ENCODE measurements at places on chromosomes 1 and 21.

DNA sequence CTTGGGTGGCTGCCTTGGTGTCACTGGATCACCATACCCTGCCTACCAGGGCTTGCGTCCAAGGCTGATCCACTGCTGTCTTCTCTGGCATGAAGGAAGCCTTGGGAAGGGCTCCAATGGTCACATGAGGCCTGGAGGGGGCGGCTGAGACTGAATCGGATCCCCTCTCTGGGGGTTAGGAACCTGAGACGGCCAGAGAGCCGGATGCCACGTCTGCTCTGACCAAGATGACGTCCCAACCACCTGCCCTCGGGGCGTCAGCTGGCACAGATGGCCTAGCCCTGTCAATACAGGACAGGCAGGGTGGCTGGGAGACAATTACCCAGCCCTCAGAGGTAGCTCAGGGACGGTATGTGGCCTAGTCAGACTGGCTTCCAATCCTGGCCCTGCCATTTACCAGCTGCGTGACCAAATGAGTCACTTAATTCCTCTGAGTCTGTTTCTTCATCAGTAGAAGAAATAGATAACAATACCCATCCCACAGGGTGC lies 5.4 kb downstream of the TRIM62 start:
- no peak for DNase-seq

DNA sequence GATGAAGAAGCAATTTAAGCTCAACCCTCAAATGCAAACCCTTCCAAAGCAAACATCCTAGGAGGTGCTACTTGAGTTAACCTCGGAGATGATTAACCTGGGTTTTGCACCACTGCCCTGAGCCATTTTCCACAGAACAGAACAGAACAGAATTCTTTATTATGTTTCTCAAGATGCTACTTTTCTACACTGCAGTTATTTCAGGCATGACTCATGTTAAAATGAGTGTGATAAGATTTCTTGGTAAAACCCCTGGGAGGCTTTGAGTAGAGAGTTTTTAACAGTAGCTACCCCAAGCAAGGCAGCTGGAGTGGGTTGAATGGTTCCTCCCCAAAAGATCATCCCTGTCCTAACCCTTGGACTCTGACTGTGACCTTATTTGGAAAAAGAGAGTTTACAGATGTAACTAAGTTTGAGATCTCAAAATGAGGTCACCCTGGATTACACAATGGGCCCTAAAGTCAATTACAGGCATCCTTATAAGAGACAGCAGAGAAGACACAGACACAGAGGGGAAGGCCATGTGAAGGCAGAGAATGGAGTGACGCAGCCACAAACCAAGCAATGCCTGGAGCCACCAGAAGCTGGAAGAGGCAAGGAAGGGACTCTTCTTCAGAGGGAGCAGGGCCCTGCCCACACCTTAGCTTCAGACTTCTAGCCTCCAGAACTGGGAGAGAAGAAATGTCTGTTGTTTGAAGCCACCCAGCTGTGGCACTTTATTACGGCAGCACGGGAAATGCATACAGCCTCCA lies 153.4 kb downstream of the ETS2 start:
- DNase-seq = no peak

DNA sequence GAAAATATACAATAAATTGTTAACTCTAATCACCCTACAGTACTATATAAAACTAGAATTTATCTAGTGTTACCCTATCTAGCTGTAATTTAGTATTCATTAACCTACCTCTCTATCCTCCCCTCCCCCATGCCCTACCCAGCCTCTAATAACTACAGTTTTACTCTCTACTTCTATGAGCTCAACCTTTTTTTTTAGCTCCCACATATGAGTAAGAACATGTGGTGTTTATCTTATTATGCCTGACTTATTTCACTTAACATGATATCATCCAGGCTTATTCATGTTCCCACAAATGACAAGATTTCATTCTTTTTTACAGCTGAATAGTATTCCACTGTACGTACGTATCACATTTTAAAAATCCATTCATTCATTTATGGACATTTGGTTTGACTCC lies 46.0 kb upstream of the WARS2 start:
- no peak for DNase-seq

- no peak for DNase-seq
Measured at GRCh38 chr1:236875975-236876374, 80.9 kb downstream of the MTR start.

GRCh38 chr21:43328958-43329691 lies 97.8 kb downstream of the SIK1 start:
- no peak for DNase-seq

DNA sequence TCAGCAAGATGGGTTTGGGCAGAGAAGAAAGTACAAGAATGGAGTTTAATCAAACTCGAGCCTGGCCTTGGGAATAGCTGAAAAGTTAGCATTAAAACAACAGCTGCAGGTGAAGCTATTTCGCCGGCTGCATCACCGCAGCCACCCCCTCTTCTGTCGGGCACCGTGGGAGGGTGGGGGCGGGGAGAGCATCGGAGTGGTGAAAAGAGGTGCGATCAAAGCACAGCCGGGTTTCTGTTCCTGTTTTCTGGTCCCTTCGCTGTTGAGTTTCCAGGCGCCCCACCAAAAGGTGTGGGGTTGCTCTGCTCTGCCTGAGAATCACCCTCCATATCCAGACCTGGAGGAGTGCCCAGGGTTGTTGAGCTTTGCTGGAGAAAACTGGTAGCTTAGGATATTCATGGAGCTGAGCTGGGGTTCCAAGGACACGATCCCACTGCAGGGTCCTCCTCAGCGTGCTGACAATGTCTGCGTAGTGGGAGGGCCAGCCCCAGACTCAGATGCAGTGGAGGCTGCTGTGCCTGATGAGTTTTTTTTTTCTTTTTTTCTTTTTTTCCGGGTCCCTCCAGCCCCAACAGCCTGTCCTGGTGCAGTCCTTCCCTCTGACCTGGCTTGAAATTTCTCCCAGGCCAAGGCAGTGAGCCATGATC lies 127.5 kb upstream of the C1orf174 start:
- no peak for DNase-seq

DNA sequence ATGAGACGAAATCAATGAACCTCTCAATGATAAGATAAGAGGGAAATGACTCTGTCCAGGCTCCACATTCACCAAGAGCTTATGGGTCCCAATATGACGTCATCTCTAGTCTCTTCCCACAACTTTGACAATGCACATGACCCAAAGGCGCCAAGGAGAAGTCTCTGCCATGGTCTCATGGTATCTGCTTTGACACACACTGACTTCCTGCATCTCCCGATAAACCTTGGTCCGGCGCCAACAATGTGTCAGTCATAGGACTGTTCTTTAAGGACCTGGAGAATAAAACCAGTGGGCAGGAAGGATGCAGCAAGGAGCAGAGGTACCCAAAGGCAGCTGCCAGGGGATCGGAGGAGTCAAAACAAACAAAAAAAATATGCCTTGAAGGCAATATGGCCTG lies 46.9 kb upstream of the TMEM51 start:
- no peak for DNase-seq

GRCh38 chr1:157045250-157046218 lies at the start of gene ARHGEF11:
Gene ARHGEF11, minus strand, starts transcription at chr1:157045742. Its CDS starts 1,412 bp downstream, at chr1:157044330.
- no peak for DNase-seq

- no peak for DNase-seq
Measured at GRCh38 chr21:28781602-28782276, 210.9 kb downstream of the LTN1 start.

- no peak for DNase-seq
Measured at GRCh38 chr1:110673197-110673701, 1.5 kb downstream of the KCNA3 start.

- DNase-seq = no peak
Measured at GRCh38 chr1:109270623-109271317, 12.2 kb downstream of the PSRC1 start.

GRCh38 chr1:1013922-1014648 lies 788 bp downstream of the ISG15 start:
- no peak for DNase-seq

DNA sequence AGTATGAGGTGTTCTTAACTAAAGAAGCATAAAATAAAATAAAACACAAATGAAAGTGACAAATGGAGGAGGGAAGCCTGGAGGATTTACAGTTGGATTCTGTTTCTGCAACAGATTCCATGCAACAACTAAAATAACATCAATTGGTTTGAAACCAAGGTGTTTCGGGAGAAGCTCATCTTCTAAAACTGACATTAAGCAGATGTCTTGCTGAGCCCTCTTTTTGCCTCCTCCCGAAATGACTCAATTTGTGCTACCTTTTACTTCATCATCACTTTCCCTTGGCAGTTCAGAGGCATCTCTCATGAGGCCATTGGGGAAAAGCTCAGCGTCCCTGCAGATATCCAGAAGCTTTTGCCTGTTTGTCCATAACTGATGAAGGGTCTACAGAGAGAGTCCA lies 121.6 kb upstream of the ADAR start:
- no peak for DNase-seq

DNA sequence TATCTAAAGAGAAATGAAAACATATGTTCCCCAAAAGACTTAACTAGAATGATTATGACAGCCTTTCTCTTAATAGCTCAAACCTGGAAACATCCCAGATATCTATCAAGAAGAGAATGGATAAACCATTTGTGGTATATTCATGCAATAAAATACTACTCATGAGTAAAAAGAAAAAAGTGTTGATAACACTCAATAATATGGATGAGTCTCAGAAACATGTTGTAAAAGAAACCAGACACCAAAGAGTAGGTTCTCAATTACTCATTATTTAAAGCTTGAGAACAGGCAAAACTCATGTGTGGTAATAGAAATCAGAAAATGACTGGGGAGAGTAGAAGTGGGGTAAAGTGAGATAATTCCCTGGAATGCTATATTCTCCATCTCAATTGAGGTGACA lies 154.1 kb downstream of the PHTF1 start:
- DNase-seq = no peak

DNA sequence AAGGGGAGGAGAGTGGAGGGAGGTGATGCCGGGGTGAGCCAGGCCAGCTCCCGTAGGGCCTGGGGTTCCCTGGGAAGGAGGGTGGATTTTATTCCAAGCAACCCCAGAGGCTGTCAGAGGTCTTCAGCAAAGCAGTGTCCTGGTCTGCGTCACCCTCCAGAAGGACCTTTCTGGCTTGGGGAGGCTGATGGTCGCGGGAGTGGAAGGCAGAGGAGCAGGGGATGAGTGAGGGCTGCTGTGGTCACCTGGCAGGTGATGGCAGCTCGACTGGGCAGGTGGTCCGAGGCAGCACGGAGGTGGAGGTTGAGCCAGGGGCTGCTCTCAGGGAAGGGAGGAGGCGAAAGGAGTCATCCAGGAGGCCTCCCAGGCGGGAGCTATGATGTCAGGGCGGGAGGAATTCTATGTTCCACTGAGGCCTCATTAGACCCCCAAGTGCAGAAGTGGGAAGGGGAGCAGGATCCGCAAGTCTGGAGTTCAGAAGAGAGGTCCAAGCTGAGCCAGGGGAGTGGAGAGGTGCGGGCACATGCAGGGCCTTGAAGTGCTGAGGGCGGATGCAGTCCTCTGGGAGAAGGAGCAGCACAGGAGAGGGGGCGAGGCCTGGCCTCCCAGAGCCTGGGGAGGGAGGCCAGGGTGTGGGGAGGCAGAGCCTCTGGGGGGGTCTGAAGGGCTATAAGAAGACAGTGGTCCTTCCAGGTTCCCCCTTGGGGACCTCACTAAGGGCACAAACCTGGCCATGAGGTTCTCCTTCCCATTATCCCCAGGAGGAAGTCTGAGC lies 33.3 kb downstream of the BMP8A start:
- no peak for DNase-seq

DNA sequence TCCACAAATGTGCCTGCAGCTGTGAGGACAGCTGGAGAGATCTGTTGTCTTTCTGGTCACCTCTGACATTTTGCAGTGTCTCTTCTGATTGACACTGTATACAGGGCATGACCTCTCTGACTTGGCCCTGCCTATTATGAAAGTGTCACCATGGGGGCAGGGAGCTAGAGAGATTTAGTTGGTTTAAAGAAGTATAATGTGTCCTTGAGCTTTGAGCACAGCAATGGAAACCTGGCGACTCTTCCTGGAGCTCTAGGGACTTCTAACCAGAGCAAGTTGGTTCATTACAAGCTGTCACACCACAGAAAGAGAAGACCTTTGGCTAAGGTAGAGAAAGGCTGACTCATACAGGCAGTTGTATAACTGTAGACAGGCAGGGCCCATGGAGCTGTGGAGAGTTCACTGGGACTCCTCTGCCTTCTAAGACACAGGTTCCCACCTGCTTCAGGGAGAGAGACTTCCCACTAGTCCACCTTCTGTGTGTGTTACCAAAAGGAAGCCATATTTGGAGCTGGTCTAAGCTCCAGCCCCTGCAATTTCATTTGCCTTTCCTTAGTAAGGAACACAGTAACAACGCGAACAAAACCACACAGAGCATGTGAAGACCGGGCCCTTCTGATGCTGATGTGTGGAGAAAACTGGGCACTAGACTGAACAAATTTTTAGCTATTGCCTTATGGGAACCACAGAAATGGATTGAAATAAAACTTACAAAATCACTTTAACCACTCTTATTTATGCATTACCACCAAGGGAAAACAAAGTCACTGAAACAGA lies 90.5 kb upstream of the ADAR start:
- DNase-seq = no peak

GRCh38 chr1:82348487-82348886 lies 547.8 kb downstream of the ADGRL2 start:
- DNase-seq = no peak

DNA sequence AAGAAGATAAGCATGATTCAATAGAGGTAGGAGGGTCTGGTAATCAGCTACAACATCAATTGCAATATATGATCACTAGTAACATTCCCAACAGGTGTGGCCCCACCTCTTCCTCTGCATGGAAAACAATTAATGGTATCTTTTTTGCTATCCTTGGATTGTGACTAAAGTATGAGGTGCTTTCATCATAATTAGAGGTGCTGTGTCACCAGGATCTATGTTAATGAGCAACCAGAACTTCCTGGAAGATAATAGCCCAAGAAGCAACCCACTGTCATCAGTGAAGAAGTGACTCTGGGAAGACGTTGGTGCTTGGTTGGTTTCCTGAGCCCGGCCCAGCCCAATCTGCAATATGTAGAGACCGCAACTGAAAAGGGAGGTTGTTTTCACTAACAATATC lies 167.2 kb downstream of the SETD4 start:
- no peak for DNase-seq

GRCh38 chr1:207981976-207982375 lies 71.1 kb upstream of the CD34 start:
- DNase-seq = no peak

GRCh38 chr1:246232126-246232525 lies 275.0 kb downstream of the SMYD3 start:
- no peak for DNase-seq

GRCh38 chr1:229225331-229225782 lies 45.6 kb upstream of the RAB4A start:
- DNase-seq = no peak

GRCh38 chr1:174988539-174988938 lies 11.2 kb upstream of the CACYBP start:
- DNase-seq = no peak

DNA sequence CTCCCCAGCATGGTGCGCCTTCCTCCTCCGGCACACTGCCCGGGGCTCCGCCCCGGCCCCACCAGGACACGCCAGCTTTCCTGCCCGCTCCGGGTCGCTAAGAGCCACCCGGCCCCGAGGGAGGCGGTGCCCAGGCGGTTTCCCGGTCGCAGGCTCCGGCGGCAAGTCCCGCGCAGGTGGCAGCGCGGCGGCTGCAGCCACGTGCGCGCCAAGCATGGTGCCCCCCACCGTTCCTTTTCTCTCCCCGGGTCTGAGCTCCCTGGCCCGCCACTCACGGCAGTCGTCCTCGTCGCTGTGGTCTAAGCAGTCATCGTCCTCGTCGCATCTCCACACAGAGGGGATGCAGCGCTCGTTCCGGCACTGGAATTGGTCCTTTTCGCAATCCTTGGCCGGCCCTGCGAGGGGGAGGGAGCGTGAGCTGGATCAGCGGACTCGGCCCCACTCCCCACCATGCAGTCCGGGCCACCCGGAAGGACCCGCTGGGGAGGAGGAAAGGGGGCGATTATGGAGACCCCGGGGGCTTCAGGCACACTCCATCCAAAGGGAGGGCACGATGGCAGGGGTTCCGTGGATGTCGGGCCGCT lies 1.2 kb downstream of the LRP8 start:
- no peak for DNase-seq

Data from stimulated activated CD8-positive, alpha-beta memory T cell treated with anti-CD3 and anti-CD28 coated beads, Interleukin-7, amount 100 ng/mL, for 1 hour (primary cell).